ENCODE measurements at places on chromosomes 1 and 21.
A peak's percentile ranks its signal among the peaks of the same experiment; 100 is the strongest.

DNA sequence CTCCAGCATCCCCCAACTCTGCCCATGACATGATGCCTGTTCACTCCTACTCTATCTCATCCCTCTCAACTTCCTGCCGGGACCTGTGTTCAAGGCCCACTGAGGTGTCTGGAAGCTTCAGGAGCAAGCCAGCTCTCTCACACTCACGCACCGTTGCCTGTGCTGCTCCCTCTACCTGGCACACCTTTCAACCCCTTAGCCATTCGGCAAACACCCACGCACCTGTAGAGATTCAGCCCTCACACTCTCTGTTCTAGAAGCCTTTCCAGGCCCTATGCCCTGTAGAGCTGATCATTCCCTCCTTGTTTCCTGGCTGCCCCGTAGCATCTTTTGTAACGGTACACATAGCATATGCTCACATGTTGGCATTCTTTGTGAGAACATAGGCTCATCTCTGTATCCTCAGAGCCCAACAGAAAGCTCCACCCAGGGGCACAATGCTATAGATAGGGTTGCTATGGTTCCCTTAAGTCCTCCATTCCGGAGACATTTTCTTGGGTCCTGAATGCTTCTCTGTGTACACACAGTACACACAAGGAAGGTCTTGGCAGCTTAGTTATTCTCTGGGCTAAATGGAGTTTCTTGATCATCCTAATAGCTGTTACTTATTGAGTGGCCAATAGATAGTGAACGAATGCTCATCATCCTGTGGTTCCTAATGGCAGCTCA, 1.3 kb downstream of the C8B start:
- no peak for DNase-seq

GRCh38 chr1:220894025-220894923, 15.0 kb downstream of the HLX start:
- no peak for DNase-seq

DNA sequence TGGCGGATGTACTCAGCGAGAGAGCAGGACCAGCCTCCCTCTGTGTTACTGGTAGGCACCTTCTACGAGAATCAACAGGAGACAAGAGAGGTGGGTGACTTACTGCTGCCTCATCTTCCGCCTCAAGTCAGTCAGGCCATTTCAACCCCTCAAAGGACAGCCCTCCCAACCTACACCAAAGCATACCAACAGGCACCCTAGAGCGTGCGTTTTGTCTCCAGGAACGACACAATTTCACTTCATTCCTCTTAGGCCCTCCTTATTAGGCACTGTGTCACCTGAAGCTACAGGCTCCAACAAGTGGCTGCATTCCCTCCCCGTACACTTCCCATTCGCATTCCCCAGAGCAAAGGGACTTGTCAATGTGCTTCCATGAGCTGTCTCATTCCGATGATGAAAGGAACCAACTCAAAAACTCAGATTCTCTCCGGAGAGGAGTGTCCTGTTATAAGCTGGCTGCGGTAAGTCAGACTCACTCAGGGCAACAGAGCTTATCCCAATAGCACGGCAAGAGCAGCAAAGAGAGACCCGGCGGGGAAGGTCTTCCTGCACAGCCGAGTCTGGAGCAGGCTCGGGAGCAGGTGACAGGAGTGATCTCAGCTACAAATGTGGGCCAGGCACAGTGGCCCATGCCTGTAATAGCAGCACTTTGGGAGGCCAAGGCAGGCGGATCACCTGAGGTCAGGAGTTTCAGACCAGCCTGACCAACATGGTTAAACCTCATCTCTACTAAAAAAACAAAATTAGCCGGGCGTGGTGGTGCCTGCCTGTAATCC, 120.6 kb upstream of the IFFO2 start:
- no peak for DNase-seq

GRCh38 chr1:204146965-204147364, 4.9 kb downstream of the ETNK2 start:
- DNase-seq, result no peak

GRCh38 chr1:229119161-229119560, 151.8 kb upstream of the RAB4A start:
- DNase-seq, result no peak

DNA sequence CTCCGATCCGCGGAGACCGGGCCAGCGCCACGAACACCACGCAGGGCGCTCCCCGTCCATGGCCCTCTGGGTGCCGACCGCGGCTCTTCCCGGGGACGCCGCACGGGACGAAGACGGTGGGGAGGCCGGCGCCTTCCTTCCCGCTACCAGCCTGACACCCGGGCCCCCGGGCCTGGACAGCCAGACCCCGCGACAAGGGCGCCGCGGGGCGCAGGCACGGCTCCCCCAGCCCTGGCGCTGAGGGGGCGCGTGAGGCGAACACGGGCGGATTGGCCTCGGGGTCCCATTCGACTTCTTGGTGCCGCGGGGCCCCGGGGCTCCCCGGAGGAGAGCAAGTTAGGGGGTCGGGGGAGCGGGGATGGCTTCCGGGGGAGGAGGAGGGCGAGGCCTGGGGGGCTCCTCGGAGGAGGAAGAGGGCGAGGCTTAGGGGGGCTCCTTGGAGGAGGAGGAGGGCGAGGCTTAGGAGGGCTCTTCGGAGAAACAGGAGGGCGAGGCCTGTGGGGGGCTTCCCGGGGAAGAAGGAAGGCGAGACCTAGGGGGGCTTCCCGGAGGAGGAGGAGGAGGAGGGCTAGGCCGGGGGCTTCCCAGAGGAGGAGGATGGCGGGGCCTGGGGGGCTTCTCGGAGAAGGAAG, 537 bp upstream of the KLHL17 start:
- peak; percentile 45 for DNase-seq

DNA sequence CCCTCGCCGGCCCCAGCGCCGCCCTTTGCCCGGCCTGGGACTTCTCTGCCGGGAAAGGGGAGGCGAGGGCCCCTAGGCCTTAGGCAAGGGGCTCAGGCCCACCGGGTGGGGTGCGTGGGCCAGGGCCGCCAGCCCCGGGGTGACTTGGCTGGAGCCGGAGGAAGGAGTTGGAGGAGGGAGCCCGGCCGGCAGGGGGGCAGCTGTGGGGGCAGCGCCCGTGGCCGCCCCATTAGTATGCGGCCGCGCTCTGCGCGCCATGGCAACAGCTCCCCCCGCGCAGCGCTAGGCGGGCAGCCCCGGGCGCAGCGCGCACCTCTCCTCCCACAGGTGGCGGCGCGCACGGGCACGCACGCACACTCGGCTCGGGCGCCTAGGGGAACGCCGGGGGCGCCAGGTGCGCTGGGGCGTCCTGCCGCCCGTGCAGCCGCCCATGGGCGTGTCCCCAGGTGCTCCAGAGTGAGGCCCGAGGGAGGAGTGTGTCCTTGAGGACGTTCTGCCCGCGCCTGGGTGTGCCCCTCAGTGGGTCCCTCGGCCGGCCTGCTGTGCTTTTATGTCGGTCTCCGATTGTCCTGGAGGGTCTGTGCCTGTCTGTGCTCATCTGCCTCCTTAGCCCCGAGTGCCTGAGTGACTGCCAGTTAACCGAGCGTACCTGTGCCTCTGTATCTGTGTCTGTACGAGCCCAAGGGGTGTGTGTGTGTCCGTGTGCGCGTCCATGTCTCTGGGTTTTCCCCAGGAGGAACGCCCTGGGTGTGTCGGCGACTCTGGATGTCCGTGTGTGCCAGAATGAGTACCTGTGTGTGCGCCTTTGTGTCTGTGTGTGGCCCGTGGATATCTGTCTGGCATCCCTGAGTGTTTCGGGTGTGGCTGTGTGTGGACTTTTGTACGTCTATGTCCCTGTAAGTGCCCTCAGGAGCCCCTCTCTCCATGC, 38.2 kb upstream of the WASF2 start:
- peak; percentile 65 for DNase-seq

DNA sequence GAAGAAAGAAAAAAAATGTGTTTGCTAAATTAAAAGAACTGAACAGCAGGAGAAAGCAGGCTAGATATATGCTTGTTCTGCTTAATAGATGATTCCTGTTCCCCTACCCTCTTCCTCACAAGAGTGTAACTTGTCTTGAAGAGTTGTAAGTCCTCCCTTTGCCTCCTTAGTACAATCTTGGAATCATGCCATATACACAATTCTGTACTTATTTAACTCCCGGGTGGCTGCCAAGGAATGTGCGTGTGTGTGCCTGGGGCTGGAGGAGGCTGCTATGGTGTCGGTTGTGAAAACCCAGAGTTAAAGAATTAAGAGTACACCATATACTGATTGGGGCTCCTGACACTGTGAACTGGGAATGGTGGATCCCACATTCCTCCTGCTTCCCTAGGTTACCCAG, 194.2 kb downstream of the SIPA1L2 start:
- DNase-seq, result no peak

GRCh38 chr1:59223989-59224634, 72.8 kb upstream of the FGGY start:
- no peak for DNase-seq

GRCh38 chr21:45167796-45168222, 93.4 kb downstream of the ADARB1 start:
- no peak for DNase-seq

- no peak for DNase-seq
Observed at GRCh38 chr1:185376840-185377635, 60.0 kb upstream of the IVNS1ABP start.

GRCh38 chr21:17783481-17784179, 35.5 kb downstream of the C21orf91 start:
- DNase-seq, result peak; percentile 78

DNA sequence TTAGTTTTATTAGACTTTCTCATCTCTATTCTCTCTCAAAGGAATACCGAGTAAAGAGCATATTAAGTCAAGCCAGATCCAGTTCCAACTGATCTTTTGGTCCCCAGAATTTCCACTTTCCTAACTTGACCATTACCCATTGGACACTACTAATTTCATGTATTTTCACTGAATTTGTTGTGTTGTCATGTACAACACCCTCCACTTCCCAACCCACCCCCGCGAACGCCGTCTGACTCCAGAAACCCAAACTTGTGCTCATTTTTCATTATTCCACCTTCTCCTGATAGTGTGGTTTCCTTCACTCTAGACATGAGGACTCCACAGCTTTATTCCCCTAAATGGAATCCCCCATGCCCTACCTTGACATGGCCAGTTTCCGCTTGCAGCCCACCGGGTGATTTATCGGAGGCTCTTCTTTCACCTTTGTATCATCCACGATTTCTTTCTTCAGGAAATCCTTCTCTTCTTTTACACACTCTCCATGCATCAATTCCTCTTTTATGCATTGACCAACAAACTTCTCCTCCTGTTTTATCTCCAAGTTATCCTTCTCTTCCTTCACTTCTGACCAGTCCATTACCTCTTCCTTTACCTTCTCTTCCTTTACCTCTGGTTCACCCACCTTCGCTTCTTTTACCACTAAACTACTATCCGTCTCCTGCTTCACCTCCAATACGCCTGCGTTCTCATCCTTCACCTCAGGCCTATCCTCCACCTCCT, 805 bp downstream of the ZNHIT6 start:
- no peak for DNase-seq

DNA sequence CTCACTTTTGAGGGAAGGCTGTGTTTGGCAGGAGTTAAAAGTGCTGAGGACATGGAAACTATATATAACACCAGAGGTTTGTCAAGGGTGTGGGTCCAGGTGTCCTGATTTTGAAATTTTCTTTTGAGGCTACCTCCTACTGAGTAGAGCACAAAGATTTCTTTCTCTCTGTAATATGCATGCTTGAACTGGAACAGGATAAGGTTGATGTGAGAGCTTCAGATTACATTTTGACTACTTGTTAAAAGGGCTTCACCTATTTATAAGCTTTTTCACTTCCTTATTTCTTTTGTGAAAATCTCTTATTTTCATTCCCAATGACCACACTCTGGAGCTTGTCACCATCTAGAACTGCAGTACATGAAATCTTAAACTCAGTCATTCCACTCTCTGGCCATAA, 59.8 kb upstream of the PLA2G4A start:
- no peak for DNase-seq

- peak; percentile 60 for DNase-seq
Observed at GRCh38 chr1:1291548-1292441, 11.6 kb downstream of the SCNN1D start.

DNA sequence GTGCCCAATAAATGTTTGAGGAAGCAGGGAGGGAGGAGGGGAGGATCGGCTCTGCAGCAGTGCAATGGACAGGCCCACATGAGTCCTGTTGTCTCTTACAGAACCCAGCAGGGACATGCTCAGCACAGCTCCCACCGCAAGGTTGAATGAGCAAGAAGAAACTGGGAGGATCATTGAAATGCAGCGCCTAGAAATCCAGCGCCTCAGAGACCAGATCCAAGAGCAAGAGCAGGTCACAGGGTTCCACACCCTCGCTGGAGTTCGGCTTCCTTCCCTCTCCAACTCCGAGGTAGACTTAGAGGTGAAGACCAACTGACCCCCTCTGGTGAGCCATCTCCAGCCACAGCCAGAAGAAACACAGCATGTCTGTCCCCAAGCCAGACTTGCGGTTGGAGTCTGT, 15.9 kb upstream of the TMEM125 start:
- DNase-seq, result no peak

DNA sequence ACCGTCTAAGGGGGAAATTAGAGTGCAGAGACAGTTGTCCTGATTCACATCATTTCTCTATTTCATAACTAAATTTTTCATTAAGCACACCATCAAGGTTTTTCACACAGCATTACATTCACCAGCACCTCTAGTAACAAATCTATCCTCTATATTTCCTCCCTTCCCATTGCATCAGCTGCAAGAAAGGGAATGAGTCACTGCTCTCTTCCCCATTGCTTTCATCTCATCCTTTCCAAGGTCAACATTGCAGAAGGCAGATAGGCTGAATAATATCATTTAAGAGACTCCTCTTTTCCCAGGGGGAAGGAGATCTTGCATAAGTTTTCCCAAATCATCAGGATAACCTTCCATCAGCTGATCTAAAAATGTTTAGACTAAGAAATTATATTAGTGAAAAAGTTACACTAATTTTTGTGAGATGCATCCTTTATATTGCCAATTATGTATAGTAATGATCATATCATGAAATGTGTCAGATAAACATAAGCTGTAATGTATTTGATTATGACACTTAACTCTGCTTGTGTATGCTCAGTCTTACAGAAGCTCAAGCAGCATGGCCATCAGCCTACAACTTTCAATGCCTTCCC, 4.3 kb downstream of the INTS7 start:
- no peak for DNase-seq

GRCh38 chr21:29130270-29130969, at the start of gene MAP3K7CL:
Gene MAP3K7CL (plus strand): TSS chr21:29130644. CDS start chr21:29133345, 2,701 bp downstream.
- no peak for DNase-seq

DNA sequence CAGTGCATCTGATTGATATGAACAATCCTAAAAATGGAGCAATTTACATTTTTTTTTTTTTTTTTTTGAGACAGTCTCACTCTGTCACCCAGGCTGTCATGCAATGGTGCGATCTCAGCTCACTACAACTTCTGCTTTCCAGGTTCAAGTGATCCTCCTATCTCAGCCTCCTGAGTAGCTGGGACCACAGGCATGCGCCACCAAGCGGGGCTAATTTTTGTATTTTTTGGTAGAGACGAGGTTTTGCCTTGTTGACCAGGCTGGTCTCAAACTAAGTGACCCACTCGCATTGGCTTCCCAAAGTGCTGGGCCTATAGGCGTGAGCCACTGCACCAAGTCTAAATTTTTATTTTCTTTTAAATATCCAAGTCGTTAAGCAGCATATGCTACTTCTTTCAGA, 109.0 kb downstream of the FAF1 start:
- no peak for DNase-seq

DNA sequence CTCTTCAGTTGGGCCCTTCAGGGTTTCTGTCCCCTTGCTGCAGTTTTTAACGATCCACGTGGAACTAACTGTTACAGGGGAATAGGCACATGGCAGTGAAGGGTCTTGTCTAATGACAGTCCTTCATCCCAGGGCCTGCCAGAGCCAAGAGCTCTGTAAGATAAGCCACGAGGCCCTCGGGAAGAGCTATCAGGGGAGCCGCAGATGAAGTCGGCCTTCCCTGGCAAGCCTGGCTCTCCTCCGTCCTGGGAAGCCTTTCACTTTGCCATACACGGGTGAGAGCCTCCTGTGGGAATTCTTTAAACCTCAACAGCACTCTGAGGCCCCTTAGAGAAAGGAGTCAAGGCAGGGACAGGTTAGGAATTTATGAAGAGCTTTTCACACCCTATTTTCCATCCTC, 29.0 kb downstream of the ACP6 start:
- DNase-seq, result no peak

Data from CD4-positive, alpha-beta memory T cell (primary cell).